ENCODE measurements at places on chromosomes 5 and 9.
A peak's percentile ranks its signal among the peaks of the same experiment; 100 is the strongest.

GRCh38 chr5:94345257-94345656 is 273.1 kb downstream of the KIAA0825 start:
- no peak for DNase-seq

- DNase-seq, result no peak
Observed at GRCh38 chr9:93224591-93224990, 40.7 kb downstream of the WNK2 start.

- DNase-seq, result no peak
Observed at GRCh38 chr9:122572456-122572855, 10.7 kb downstream of the OR1L8 start.

- no peak for DNase-seq
Observed at GRCh38 chr9:131284856-131285255, 4.7 kb upstream of the PLPP7 start.

GRCh38 chr9:13750061-13750460 is 470.6 kb upstream of the MPDZ start:
- no peak for DNase-seq

DNA sequence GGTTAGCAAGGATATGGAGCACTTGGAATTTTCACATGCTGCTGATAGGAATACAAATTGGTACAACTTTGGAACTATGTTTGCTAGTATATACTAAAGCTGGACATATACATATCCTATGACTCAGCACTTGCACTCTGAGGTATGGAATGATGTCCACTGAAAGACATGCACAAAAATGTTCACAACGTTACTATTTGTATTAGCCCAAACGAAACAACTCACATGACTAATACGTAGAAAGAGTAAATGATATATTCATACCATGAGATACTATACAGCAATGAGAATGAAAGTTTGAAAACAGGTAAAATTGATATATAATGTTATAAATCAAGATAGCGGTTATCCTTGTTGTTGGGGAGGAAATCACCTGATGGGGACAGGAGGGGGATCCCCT is 45.5 kb upstream of the CDC42SE2 start:
- DNase-seq, result no peak

GRCh38 chr9:88658311-88658822 is 123.4 kb downstream of the NXNL2 start:
- no peak for DNase-seq

- no peak for DNase-seq
Observed at GRCh38 chr5:179211068-179211467, 134.2 kb downstream of the ADAMTS2 start.

GRCh38 chr5:100249211-100249883 is 285.8 kb upstream of the FAM174A start:
- DNase-seq, result no peak

DNA sequence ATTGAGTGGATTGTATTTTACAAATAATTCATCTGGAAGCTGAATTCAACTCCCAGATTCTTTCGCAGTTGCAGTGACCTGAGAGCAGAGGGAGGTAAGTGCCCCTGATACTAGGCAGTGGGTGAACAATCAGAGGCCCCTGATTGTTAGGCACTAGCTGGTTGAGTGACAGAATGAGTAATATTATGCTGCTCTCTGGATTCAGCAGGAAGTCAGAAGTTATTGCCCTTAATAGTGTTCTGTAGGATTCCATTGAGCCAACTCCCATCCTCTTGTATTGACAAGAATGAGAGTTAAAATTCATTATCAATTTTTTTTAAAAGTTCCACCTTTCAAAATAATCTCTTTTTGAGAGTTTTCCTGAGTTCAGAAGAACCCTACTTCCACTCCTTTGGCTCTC is 301.2 kb downstream of the DTWD2 start:
- DNase-seq, result no peak

- DNase-seq, result no peak
Observed at GRCh38 chr5:669842-670395, 23.2 kb downstream of the TPPP start.

DNA sequence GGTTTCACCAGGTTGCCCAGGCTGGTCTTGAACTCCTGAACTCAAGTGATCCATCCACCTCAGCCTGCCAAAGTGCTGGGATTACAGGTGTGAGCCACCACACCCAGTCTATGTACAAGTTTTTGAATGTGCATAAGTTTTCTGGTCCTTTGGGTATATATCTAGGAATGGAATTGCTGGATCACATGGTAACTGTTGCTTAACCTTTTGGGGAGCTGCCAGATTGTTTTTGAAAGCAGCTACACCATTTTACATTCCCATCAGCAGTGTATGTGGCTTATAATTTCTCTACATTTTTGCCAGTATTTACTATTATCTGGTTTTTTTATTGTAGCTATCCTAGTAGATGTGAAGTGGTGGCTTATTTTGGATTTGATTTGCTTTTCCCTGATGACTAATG is 8.9 kb upstream of the LNPEP start:
- no peak for DNase-seq

- no peak for DNase-seq
Observed at GRCh38 chr5:160486573-160486972, 64.9 kb downstream of the PTTG1 start.

DNA sequence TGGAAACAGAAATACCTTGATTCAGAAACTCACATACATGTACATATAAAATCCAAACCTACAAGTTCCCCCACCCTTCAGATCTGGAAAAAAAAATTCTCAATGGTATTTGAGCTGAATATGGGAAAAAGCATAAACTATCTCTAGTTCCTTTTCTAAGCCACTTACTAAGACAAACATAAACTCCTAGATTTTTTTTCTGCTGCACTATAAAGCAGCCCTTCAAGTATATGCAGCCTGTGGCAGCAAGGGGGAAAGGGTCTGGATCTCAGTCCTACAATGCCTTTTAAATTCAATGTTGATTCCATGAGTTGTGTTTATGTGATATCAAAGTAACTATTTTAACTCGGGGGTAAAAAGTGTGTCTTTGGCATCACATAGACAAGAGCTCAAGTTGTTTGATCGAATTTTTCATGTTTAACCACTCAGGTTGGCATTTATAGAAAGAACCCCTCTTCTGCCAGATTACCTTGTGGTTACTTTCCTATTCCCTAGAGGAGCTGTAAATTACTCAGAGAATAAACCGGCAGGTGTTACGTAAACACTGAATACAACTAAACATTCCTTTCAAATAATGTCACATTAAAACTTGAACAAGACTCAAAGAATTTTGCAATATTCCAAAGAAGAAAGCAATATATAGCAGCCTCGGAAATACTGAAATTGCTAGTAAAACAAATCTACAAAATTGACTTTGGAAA is 91.8 kb upstream of the FER start:
- no peak for DNase-seq

DNA sequence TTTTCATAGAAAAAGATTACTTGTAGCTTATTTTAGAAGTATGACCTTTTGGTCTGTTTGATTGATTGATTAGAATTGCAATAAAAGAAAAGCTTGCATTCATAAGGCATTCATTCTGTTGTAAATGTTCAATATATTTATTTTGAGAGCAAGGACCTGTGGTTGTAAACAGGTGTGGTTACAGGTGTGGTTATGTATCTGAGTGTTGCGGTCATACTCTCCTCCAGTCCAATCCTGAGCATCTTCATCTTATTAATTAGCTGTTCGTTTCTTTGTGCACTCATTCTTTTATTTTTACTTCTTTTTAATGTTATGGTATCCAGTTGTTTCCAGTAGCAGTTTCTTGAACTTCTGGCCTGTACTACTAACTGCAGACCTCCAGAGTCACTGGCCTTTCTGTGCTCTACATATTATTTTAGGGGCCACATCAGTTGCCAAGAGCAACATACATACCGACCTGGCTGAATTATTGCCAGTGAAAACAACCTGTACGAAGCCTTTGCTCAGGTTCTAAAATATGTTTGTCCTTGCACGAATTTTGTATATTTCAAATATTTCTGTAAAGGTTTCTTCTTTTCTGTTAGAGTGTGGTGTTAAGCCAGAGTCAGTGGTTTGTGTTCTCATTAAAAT is 128.7 kb downstream of the CDC42SE2 start:
- DNase-seq, result no peak

DNA sequence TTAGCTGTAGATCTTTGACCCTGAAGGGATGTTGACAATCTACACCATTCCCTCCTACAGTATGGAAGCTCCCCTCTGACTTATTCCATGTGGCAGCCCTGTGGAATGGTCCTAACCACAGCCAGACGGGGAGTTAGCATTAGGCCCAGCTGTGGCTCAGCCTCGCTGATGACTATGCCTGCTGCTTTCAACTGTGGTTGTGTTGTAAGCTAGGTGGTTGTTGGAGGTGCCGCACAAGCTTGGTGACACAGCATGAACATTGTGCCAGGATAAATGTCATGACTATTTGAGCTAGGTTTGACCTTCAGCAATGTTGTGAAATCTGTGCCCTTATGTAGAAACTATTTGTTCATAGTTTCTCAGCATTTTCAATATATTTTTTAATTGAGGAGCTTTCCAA is 40.6 kb downstream of the SGCD start:
- DNase-seq, result no peak

GRCh38 chr9:106931466-106931865 is 68.5 kb downstream of the ZNF462 start:
- DNase-seq, result no peak

- DNase-seq, result no peak
Observed at GRCh38 chr5:20023686-20024180, 35.7 kb upstream of the CDH18 start.

DNA sequence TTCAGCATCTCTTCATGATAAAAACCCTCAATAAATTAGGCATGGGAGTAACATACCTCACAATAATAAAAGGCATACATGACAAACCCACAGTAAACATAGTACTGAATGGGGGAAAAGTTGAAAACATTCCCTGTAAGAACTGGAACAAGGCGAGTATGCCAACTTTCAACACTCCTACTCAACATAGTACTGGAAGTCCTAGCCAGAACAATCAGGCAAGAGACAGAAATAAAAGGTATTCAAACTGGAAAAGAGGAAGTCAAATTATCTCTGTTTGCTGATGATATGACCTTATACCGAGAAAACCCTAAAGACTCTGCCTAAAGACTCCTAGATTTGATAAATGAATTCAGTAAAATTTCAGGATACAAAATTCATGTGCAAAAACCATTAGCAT is 167.6 kb downstream of the TMEM38B start:
- no peak for DNase-seq

- DNase-seq, result peak; percentile 73
Observed at GRCh38 chr9:137021979-137022661, 5.9 kb downstream of the ABCA2 start.

DNA sequence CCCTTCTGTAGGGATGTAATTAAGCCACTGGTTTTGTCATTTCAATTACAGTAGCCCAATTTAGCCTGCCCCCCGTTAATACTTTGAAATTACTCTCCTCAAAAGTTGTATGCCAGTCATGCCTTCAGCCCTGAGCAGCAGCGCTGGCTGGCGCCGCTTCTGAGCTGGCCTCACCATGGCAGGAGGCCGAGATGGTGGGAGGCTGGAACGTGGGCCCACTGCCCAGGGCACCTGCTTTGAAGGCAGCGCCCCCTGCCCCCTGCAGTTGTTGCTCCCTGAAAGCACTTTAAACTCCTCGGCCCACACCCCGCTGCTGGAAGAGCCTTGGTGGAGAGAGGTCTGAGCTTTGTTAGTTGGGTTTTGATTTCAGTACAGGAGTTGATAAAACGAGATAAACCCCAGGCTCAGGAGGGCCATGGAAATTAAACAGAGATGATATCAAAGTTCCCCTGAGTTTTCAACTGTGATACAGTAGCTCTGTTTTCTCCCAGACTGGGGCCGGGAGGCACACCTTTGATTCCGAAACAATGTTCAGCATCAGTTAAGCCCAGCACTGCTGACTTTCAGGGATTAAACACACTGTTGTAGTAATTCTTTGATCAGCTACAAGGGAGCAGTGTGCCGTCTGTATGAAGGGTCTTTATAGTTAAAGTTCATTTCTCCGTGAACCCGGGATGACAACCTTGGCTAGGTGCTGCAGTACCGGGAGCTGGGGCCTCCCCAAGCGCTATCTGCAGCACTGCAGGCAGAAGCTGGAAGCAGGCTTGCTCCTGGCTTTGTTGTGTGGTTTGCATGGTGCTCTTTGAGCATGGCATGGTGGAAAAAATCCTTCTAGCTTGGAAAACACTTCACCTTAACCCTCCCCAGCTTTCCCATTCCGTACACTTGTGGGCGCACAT is 9.5 kb downstream of the MVB12B start:
- no peak for DNase-seq

GRCh38 chr5:173967241-173967640 is 21.7 kb upstream of the C5orf47 start:
- DNase-seq, result no peak

GRCh38 chr5:60505373-60506171 is 194.4 kb downstream of the DEPDC1B start:
- no peak for DNase-seq

DNA sequence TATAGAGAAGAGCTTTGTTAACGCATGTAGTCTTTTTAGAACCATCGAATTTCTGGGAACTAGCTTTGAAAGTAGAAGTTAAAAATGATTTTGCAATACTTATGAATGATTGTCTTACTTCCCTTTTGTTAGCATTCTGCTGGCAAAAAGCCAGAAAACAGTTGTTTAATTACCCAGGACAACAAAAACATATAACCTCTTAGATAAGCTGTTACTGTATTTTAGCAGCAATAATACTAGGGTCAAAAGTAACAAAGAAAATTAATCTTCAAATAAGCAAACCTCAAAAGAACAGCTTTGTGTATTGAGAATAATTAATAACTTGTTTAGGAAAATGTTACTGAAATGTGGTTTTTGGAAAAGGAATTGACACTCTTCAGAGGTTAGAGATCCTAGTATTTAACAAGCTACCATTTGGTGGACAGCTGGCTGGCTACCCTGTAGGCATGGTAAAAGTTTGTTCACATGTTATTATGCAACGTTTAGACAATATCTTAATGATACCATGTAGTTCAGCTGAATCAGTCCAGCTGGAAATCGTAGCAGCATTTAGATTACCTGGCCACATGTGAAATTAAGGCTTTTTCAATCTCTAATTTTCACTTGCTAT is 3.8 kb downstream of the FGF10 start:
- DNase-seq, result no peak

- no peak for DNase-seq
Observed at GRCh38 chr9:14277761-14278160, 36.2 kb downstream of the NFIB start.

- DNase-seq, result no peak
Observed at GRCh38 chr9:95204710-95205109, 112.8 kb downstream of the FANCC start.

DNA sequence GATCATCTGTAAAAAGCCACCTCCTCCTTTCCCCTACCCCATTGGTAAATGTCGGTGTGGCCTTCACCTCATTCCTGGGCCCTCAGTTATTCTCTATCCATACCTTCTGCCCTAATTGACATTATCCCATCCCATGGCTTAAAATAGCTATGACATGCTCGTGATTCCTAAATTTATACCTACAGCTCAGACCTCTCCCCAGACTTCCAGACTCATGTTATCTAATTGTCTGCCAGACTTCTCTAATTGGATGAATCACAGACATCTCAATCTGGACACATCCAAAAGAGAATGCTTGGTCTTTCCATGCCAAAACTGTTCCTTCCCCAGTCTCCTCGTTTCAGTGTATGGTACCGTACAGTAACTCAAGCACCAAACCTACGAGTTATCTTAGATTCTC is 113.0 kb upstream of the GPR151 start:
- no peak for DNase-seq

- no peak for DNase-seq
Observed at GRCh38 chr5:112655513-112655912, 82.2 kb upstream of the APC start.
